ENCODE measurements at places on chromosomes 13 and 19. TPM values are rescaled to one million over a fixed set of nuclear protein-coding genes. Genes with fewer than 3 reads are reported as not detected.

DNA sequence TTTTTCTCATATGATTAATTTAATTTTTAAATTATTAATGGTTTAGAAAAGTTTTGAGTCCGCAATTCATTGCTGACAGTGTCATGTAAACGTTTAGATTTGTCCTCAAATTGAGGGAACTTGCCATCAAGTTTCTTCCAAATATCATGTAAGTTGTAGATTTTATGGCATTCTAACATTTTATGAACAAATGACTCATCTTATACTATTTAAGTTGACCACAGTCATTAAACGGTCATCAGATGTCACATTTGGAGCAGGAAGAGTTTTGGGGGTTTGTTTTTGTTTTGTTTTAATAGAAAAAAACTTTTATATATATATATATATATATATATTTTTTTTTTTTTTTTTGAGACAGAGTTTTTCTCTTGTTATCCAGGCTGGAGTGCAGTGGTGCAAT lies 4.3 kb downstream of the ZNF114 start:
- H3K4me3 ChIP-seq, result no peak overlapping the region
- H3K27me3 ChIP-seq, result no peaks in the 10 kb centered on the region
- no peak for DNase-seq
- H3K4me1 ChIP-seq, result peaks cover 16% of the 10 kb centered on the region
- no peaks in the 10 kb centered on the region for H3K36me3 ChIP-seq

The ZNF536 gene
- total RNA-seq, result not detected

DNA sequence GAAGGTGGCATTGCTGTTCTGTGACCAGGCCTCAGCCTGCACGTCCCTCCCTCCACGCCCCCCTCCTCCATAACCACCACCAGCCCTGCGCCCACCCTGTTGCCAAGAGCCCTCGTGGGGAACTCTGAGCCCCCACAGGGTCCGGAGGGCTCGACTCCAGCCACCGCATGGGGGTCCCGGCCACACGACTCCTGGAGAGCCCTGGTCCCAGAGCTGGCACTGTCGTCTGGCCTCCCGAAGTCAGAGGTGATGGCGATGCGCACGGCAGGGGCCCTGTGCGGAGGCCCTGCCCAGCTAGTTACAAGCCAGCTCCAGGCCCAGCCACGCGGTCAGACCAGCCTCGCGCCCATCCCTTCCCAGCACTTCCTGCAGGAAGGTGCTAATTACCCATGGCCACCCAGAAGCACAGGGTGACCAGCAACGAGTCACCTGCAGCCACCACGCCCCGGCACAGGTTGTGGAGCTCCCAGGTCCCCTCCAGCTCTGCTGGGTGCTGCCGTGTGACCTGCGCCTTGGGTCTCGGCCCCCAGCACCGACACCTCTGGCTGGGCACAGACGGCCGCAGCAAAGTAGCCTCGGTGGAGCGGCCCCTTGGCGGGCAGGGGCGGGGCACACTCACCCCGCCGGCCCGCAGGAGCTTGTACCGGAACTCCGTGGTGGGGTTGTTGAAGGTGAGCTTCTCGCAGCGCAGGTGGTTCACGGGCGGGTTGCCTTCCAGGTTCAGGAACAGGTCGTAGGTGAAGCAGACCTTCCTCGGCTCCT lies 49.6 kb downstream of the MLLT1 start:
- H3K27ac ChIP-seq, result no peak overlapping the region
- no peaks in the 10 kb centered on the region for H3K27me3 ChIP-seq
- no peak overlapping the region for H3K4me3 ChIP-seq
- H3K4me1 ChIP-seq, result peaks cover 25% of the 10 kb centered on the region

The JSRP1 gene
- total RNA-seq, result not detected

The POU2F2 gene
- total RNA-seq, result 1.0 TPM

The ZNF626 gene
- total RNA-seq, result 13.3 TPM

- no peaks in the 10 kb centered on the region for H3K27me3 ChIP-seq
- no peak for DNase-seq
- no peak overlapping the region for H3K4me3 ChIP-seq
- H3K4me1 ChIP-seq, result peaks cover 11% of the 10 kb centered on the region
Measured at GRCh38 chr13:44765001-44765471, 188.9 kb upstream of the TSC22D1 start.

- no peak for DNase-seq
- H3K27me3 ChIP-seq, result no peaks in the 10 kb centered on the region
- no peaks in the 10 kb centered on the region for H3K36me3 ChIP-seq
- H3K4me3 ChIP-seq, result no peak overlapping the region
- no peak overlapping the region for H3K27ac ChIP-seq
Measured at GRCh38 chr19:6671960-6672359, 2.0 kb upstream of the TNFSF14 start.

DNA sequence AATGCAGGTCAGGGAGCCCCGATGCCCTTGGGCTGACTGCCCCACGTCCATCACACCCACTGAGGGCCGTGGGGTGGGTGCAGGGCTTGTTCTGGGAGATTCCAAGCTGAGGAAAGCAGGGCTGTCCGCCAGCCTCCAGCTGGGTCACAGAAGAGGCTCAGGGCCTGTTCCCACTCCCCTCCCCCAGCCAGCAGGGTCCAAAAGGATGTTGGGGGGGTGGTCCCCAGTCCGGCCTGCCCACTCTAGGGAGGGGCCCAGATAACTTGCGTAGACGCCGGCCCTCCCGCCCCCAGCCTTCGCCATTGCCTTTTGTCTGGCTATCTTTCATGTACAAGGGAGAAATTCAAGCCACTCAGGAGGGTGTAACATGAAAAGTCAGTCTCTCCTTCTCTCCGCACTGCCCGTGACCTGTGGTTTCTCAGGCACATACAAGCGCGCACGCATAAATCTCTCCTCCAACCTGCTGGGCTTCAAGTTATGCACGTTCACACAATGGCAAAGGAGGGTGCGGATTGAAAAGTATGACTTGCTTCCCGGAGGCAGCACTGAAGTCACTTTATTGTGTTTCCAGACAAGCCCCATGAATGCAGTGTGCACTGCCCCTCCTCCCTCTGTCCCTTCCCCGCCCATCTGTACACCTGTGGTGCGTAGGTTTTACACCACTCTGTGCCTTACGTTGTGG lies 20.2 kb downstream of the CARM1 start:
- H3K36me3 ChIP-seq, result no peaks in the 10 kb centered on the region
- no peak for DNase-seq
- H3K27me3 ChIP-seq, result no peaks in the 10 kb centered on the region
- no peak overlapping the region for H3K27ac ChIP-seq
- H3K4me1 ChIP-seq, result peaks cover 45% of the 10 kb centered on the region
- H3K4me3 ChIP-seq, result no peak overlapping the region

GRCh38 chr13:101942038-101942437 lies 459.8 kb downstream of the FGF14 start:
- no peaks in the 10 kb centered on the region for H3K4me1 ChIP-seq
- no peaks in the 10 kb centered on the region for H3K36me3 ChIP-seq
- H3K4me3 ChIP-seq, result no peak overlapping the region
- DNase-seq, result no peak
- no peak overlapping the region for H3K27ac ChIP-seq

The CGB8 gene
- not detected for total RNA-seq

- no peak overlapping the region for H3K27ac ChIP-seq
- H3K4me3 ChIP-seq, result no peak overlapping the region
- DNase-seq, result no peak
- no peaks in the 10 kb centered on the region for H3K27me3 ChIP-seq
Measured at GRCh38 chr13:24153979-24154701, 6.4 kb upstream of the SPATA13 start.

- peaks cover 3% of the 10 kb centered on the region for H3K27me3 ChIP-seq
- H3K4me3 ChIP-seq, result no peak overlapping the region
- no peak for DNase-seq
- no peaks in the 10 kb centered on the region for H3K36me3 ChIP-seq
- H3K27ac ChIP-seq, result peak overlapping the region; percentile 55
- peaks cover 16% of the 10 kb centered on the region for H3K4me1 ChIP-seq
Measured at GRCh38 chr13:112657850-112658445, 31.9 kb upstream of the ATP11A start.

- no peaks in the 10 kb centered on the region for H3K36me3 ChIP-seq
- H3K4me1 ChIP-seq, result peaks cover 49% of the 10 kb centered on the region
- no peak for DNase-seq
- peak overlapping the region; percentile 23 for H3K4me3 ChIP-seq
Measured at GRCh38 chr19:45402298-45403061, 2.4 kb downstream of the PPP1R13L start.

DNA sequence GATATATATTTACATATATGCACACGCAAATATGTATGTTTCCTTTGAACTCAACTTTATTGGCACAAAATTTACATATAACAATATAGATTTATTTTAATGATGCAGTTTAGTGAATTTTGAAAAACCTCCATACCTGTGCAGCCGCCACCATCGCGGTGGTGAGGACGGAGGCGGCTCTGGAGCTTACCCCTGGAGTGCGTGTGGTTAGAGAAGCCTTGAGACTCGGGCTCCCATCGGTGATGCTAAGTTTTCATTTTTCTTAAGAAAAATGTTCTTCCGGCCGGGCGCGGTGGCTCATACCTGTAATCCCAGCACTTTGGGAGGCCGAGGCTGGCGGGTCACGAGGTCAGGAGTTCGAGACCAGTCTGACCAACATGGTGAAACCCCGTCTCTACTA lies 31.8 kb downstream of the GJA3 start:
- H3K4me1 ChIP-seq, result peaks cover 20% of the 10 kb centered on the region
- no peak for DNase-seq
- no peak overlapping the region for H3K27ac ChIP-seq
- H3K36me3 ChIP-seq, result no peaks in the 10 kb centered on the region
- H3K27me3 ChIP-seq, result peaks cover 29% of the 10 kb centered on the region

- no peak overlapping the region for H3K4me3 ChIP-seq
- DNase-seq, result no peak
- no peaks in the 10 kb centered on the region for H3K36me3 ChIP-seq
Measured at GRCh38 chr13:51278426-51279130, 56.4 kb downstream of the FAM124A start.

DNA sequence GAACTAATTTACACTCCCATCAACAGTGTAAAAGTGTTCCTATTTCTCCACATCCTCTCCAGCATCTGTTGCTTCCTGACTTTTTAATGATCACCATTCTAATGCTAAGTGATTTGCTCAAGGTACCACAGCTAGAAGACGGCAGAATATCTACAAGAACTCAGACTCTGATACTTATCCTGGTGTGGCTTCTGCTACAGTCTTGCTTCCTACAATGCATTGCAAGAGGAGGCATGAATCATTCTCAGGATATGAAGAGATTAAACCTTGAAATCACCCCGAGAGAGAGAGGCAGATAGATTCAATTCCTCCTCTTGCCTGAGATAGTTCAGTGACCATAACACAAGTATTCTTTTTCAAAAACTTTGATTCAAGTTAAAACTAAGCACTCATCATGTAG lies 306.4 kb downstream of the TBC1D4 start:
- DNase-seq, result no peak
- no peaks in the 10 kb centered on the region for H3K36me3 ChIP-seq
- H3K4me1 ChIP-seq, result peaks cover 45% of the 10 kb centered on the region
- H3K27ac ChIP-seq, result no peak overlapping the region

GRCh38 chr19:10228920-10229319 lies 2.2 kb downstream of the S1PR2 start:
- peak overlapping the region; percentile 48 for H3K4me3 ChIP-seq
- peak overlapping the region; percentile 70 for H3K27ac ChIP-seq
- H3K36me3 ChIP-seq, result peaks cover 7% of the 10 kb centered on the region
- H3K27me3 ChIP-seq, result no peaks in the 10 kb centered on the region

DNA sequence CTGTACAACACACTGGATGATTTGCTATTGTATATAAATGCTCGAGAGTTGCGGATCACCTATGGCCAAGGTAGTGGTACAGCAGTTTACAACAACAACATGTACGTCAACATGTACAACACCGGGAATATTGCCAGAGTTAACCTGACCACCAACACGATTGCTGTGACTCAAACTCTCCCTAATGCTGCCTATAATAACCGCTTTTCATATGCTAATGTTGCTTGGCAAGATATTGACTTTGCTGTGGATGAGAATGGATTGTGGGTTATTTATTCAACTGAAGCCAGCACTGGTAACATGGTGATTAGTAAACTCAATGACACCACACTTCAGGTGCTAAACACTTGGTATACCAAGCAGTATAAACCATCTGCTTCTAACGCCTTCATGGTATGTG lies 21.5 kb downstream of the OLFM4 start:
- H3K4me1 ChIP-seq, result peaks cover 6% of the 10 kb centered on the region
- no peaks in the 10 kb centered on the region for H3K36me3 ChIP-seq
- no peaks in the 10 kb centered on the region for H3K27me3 ChIP-seq
- H3K27ac ChIP-seq, result no peak overlapping the region
- no peak for DNase-seq
- no peak overlapping the region for H3K4me3 ChIP-seq

DNA sequence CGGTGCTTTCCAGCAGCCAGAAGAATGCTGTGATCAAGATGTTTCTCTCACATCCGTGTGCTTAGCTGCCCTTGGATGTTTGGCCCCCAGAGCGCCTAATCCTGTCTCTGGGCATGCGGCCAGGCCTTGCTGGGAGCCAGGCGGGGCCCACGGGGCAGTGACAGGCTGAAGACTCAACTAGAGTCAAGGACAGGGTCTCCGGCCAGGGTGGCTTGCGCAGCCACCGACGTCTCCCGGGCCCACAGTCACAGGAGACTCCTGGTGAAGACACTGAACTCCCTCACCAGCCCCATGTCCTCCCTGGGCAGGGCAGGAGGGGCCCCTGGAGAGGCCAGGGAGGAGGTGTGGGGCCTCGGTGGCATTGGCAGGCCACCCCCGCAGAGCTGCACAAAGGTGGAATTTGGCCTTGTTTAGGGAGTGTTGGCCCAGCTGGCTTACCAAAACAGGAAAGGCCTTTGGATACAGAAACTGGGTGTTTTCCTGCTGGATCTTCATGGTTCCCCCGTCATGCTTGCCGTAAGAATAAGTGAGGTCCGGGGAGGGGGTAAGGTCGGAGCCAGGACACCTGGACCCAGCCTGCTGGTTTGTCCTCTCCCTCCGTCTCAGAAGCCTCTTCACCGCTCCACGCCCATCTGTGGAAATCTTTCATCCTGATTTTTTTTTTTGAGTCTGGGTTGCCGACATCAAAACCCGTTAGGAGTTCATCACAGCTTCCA lies 10.0 kb upstream of the NDUFS7 start:
- H3K4me3 ChIP-seq, result no peak overlapping the region
- no peaks in the 10 kb centered on the region for H3K27me3 ChIP-seq
- H3K4me1 ChIP-seq, result no peaks in the 10 kb centered on the region
- H3K36me3 ChIP-seq, result peaks cover 22% of the 10 kb centered on the region
- H3K27ac ChIP-seq, result no peak overlapping the region

DNA sequence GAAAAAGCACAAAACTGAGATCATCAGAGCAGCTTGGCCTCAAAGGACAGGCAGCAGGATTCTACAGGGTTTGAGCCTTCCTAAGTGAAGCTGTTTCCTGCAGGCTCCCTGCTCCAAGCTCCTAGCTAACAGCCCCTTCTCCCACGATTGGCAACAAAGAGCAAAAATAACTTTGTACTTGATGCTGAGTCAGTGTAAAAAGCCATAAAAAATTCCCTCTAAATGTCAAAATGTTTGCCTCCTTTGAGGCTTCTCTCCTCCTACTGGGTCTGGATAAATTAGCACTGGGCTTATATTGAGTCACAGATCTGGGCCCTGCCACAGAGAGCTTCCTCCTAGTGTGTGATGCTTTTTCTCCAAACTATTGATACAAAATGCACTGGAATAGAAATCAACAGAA lies 153.3 kb downstream of the TNFRSF19 start:
- H3K27me3 ChIP-seq, result no peaks in the 10 kb centered on the region
- H3K4me1 ChIP-seq, result peaks cover 13% of the 10 kb centered on the region
- no peak for DNase-seq
- H3K27ac ChIP-seq, result no peak overlapping the region
- H3K4me3 ChIP-seq, result no peak overlapping the region
- H3K36me3 ChIP-seq, result no peaks in the 10 kb centered on the region

All from osteocyte (in vitro differentiated cells).